Progenitor cell of endocrine pancreas (in vitro differentiated cells): ENCODE measurements at places on chromosomes 16 and 17. TPM values are rescaled to one million over a fixed set of nuclear protein-coding genes. Genes with fewer than 3 reads are reported as not detected.

CCL1 gene
- not detected in 2 replicates for total RNA-seq

DNA sequence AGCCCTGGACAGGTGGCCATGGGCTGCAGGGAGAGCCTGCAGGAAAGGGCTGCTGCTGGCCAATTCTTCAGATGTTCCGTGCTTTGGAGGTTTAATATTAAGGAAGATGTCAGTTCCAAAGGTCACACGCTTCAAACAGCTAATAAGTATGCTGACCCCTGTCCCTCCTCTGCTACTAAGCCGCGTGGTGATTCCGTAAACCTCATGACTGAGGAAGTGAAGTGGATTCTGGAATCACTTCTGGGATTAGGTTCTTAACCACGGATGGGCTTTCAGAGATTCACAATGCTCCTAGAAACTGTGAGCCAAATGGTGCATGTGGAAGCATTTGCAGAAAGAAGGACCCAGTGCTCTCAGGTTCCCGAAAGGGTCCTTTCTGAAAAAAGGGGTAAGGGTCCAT, 28.5 kb upstream of the ERN1 start:
- DNase-seq, result no peak

NF1 gene
- total RNA-seq, result 82.5 and 90.7 TPM in 2 replicates

MRPL28 gene
- total RNA-seq, result 82.7 and 85.3 TPM in 2 replicates

IL21R gene
- not detected in 2 replicates for total RNA-seq

GRCh38 chr17:61837175-61838051, 25.9 kb downstream of the BRIP1 start:
- DNase-seq, result peak; percentile 15

- no peak for DNase-seq
Observed at GRCh38 chr17:42814633-42815399, 9.3 kb downstream of the BECN1 start.

GRCh38 chr17:19021622-19022083, 17.1 kb upstream of the FAM83G start:
- DNase-seq, result no peak

ITGB4 gene
- 9.7 and 14.8 TPM in 2 replicates for total RNA-seq

OXLD1 gene
- 18.6 and 23.6 TPM in 2 replicates for total RNA-seq

- no peak for DNase-seq
Observed at GRCh38 chr17:36945959-36946725, 2.6 kb upstream of the AATF start.
